Activated CD4-positive, alpha-beta T cell treated with anti-CD3 and anti-CD28 coated beads, Interleukin-2, amount 10 ng/mL, durations not matched to agents 7 days and 5 days (primary cell): ENCODE measurements at places on chromosomes 11 and 22.

DNA sequence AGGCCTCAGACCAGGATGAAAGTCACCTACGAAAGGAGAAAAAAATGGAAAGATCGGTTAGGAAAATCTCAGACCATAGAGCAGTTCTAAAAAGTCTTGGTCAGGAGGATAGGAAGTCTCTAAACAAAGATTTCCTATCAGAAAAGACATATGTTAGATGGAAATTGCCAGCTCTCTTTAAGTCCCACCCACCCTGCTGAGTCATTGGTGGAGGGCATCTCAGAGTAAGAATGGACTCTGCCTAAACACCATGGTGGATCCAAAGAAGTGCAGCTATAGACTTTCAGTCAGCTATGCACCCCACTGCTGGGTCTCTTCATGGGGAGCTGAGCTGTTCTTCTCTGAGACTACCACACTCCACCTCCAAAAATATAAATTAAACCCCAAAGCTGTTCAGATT, 3.7 kb downstream of the OR8B2 start:
- no peak overlapping the region for H3K27ac ChIP-seq
- DNase-seq = no peak
- no peaks in the 10 kb centered on the region for H3K27me3 ChIP-seq
- no peaks in the 10 kb centered on the region for H3K36me3 ChIP-seq
- H3K4me1 ChIP-seq = no peaks in the 10 kb centered on the region

- H3K27me3 ChIP-seq = no peaks in the 10 kb centered on the region
- H3K4me3 ChIP-seq = no peak overlapping the region
- no peak overlapping the region for H3K27ac ChIP-seq
- H3K36me3 ChIP-seq = peaks cover 17% of the 10 kb centered on the region
- no peaks in the 10 kb centered on the region for H3K4me1 ChIP-seq
Observed at GRCh38 chr11:76044750-76045320, 161.5 kb downstream of the WNT11 start.

- H3K4me3 ChIP-seq = no peak overlapping the region
- no peak overlapping the region for H3K27ac ChIP-seq
- peaks cover 10% of the 10 kb centered on the region for H3K36me3 ChIP-seq
- peaks cover 38% of the 10 kb centered on the region for H3K27me3 ChIP-seq
- H3K4me1 ChIP-seq = peaks cover 48% of the 10 kb centered on the region
Observed at GRCh38 chr11:119339589-119340334, 921 bp downstream of the C1QTNF5 start.

- H3K27ac ChIP-seq = no peak overlapping the region
- no peaks in the 10 kb centered on the region for H3K36me3 ChIP-seq
- no peak for DNase-seq
Observed at GRCh38 chr11:2518111-2518982, 73.5 kb downstream of the KCNQ1 start.

- H3K4me1 ChIP-seq = no peaks in the 10 kb centered on the region
- no peak overlapping the region for H3K27ac ChIP-seq
- no peak overlapping the region for H3K4me3 ChIP-seq
- peaks cover 17% of the 10 kb centered on the region for H3K27me3 ChIP-seq
Observed at GRCh38 chr11:102234779-102235439, 82.4 kb upstream of the BIRC3 start.

- no peaks in the 10 kb centered on the region for H3K27me3 ChIP-seq
- DNase-seq = no peak
- H3K4me3 ChIP-seq = no peak overlapping the region
- no peak overlapping the region for H3K27ac ChIP-seq
Observed at GRCh38 chr22:19916941-19917340, 24.6 kb upstream of the COMT start.

DNA sequence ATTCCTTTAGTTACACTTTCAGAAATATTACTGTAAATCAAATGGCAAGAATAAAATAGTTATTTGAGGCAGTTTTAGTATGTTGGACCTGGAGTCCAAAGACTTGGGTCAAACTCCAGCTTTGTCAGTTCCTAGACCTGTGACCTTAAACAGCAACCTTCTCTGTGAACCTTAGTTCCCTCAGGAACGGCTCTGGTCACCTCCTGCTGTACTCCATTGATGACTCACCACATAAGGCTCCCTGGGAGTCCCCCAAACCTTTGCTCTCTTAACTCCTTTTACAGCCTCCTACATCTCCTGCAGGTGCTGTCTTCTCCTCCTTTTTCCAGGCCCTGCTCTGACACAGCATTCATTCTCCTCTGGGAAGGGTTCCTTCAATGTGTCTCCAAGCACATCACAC, 29.1 kb downstream of the LIMK2 start:
- no peak overlapping the region for H3K4me3 ChIP-seq
- no peak for DNase-seq
- peaks cover 38% of the 10 kb centered on the region for H3K4me1 ChIP-seq
- peak overlapping the region; percentile 37 for H3K27ac ChIP-seq
- peaks cover 12% of the 10 kb centered on the region for H3K36me3 ChIP-seq
- H3K27me3 ChIP-seq = no peaks in the 10 kb centered on the region

DNA sequence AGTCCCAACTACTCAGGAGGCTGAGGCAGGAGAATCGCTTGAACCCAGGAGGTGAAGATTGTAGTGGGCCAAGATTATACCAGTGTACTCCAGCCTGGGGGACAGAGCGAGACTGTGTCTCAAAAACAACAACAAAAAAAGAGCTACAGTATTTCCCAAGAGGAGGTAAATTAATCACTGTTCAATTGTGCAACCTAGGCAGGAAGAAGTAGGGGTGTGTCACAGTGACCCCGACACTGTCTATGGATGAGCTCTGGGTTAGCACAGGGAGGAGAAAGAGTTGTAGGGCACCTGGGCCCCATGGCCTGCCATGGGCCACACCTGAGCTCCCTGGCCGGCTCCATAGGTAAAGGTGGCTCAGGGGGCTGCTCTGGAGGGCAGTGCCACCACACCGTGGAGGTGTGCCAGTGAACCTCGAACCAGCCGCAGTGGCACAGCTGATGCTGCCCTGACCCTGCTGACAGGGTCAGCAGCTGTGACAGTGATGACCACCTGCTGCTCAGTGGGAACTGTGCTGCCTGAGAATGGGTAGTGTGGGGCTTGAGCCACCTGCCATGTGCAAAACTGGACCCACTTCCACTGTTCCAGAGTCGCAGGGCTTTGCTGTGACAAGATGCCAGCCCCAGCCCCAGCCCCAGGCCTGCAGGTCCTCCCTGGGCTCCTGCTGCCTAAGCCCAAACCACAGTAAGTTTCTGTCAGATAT, 84.0 kb upstream of the PITPNB start:
- no peak for DNase-seq
- H3K27me3 ChIP-seq = no peaks in the 10 kb centered on the region
- H3K27ac ChIP-seq = no peak overlapping the region
- no peaks in the 10 kb centered on the region for H3K36me3 ChIP-seq
- H3K4me1 ChIP-seq = no peaks in the 10 kb centered on the region
- H3K4me3 ChIP-seq = no peak overlapping the region

DNA sequence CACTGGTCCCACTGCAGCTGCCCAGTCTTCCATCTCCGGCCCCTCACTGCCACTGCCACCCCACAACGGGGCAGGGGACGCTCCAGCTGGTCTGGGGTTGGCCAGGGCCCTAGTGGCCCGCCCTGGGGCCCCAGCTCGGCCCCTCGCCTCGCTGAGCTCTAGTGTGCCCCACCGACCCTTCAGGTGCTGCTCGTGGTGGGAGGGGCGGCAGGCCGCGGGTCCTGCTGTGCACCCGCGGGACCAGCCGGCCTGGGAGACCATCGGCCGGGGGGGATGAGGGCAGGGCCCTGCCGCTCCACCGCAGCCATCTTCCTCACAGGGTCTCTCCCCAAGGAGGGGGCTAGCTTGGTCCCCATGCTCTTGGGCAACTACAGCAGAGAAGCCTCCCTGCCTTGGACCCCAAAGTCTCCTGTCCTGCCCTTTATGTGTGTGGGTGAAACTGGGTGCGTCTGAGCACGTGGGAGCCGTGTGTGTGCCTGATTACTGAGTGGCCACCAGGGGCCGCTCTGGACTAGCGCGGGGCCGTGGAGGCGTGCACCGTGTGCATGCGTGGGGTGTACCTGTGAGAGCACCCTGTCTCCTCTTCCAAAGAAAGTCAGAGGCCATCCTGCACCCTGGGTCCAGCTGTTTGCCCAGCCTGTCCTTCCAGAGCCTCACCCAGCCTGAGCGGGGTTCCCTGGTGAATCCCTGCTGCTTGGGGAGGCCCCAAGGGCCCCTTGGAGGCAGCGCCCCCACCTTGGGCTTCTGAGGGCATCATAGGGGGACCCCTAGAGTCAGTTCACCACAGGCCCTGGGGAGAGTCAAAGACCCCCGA, 6.0 kb upstream of the ACR start:
- H3K27me3 ChIP-seq = no peaks in the 10 kb centered on the region
- H3K27ac ChIP-seq = no peak overlapping the region
- DNase-seq = peak; percentile 57
- H3K36me3 ChIP-seq = no peaks in the 10 kb centered on the region

DNA sequence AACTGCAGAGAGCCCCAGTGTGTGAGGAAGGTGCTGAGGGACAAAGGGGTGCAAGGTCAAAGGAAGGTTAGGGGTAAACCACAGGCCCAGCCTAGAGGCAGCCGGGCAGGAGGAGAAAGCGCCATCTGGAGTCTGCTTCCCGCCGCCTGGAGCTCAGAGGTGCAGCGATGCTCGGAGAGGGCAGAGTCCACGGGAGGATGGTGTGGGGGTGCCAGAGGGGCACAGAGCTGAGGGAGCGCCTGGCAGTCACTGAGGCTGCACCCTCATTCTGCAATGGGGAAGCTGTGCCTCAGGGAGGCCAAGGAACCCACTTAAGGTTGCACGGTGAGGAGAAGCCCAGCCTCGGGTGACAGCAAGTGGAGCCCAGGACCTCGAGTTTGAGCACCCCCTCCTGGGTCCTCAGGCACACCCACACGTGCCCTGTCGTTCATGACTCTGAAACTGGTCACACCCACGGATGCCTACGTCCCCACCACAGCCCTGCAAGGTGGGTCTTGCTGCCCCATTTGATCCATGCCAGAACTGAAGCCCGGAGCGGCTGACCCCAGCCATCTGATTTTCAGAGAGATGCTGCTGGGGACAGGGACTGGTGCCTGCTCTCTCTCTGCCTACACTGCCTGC, 1.6 kb downstream of the IL2RB start:
- peaks cover 34% of the 10 kb centered on the region for H3K36me3 ChIP-seq
- peaks cover 69% of the 10 kb centered on the region for H3K4me1 ChIP-seq
- H3K27me3 ChIP-seq = no peaks in the 10 kb centered on the region

DNA sequence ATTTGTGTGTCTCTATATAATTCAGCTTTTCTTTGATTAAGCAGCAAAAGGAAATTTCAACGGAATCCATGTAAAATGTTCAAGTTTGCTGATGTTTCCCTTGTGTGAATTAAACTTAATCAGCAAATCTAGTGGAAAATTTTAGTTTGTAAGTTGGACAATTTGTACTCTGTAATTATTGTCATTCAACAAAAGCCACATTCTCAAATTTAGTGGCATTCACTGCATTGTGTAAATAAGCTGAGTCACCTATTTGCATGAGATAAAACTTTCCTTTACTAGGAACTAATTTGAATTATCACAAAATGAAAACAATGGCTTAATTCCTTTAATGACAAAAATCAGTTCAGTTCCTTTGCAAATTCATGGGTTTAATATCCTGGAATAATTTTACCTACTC, 784.2 kb upstream of the CCDC179 start:
- H3K4me1 ChIP-seq = no peaks in the 10 kb centered on the region
- no peaks in the 10 kb centered on the region for H3K36me3 ChIP-seq
- no peaks in the 10 kb centered on the region for H3K27me3 ChIP-seq
- no peak overlapping the region for H3K4me3 ChIP-seq
- no peak overlapping the region for H3K27ac ChIP-seq

DNA sequence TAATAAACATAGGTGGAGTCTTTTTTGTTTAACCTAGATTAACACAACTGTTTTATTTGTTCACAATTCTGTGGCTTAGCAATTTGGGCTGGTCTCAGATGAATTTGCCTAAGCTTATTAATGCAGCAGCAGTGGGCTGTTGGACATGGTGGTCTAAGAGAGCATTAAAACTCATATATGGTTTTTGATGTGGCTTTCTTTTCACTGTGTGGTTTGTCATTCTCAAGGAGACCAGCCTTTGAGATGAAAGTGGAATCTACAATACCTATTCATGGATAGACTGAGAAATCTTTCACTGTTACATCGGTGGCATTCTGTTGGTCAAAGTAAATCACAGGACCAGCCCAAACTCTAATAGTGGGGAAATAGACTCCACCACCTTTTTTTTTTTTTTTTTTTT, 39.6 kb downstream of the CUL5 start:
- H3K27me3 ChIP-seq = no peaks in the 10 kb centered on the region
- peaks cover 25% of the 10 kb centered on the region for H3K36me3 ChIP-seq
- H3K4me3 ChIP-seq = no peak overlapping the region
- no peak overlapping the region for H3K27ac ChIP-seq
- peaks cover 6% of the 10 kb centered on the region for H3K4me1 ChIP-seq

DNA sequence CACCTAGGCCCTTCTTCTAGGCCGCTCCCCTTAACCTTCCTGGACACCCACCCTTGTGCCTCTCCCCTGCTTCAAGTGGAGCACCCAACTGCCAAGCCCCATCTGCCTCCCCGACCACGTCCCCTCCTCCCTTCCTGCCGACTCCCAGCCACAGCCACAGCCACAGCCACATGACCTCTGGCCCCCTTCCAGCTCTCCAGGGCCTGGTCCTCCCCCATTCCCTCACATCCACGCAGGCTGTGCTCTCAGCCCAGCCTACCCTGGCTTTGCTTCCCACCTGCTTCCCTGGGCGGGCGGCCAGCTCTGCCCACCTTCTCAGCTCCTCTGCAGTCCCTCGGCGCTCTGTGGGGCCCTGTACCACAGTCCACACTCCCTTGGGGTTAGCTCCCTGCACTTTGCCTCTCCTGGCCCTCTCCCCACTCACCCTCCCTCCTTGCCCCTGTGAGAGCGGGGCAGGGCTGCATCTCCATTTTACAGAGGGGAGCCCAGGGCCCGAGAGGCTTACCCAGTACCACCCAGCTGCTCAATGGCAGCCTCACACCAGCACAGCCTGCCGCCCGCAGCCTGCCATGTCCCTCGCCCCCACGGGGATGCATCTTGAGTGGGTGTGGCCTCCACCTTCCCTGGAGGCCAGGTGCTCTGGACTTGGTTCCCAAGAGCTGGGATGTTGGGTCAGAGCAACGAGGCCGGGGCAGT, 20.3 kb downstream of the PARVG start:
- H3K4me3 ChIP-seq = no peak overlapping the region
- DNase-seq = no peak
- peaks cover 27% of the 10 kb centered on the region for H3K4me1 ChIP-seq
- no peaks in the 10 kb centered on the region for H3K27me3 ChIP-seq
- H3K36me3 ChIP-seq = peaks cover 34% of the 10 kb centered on the region

GRCh38 chr11:118928101-118928869, 2.6 kb upstream of the BCL9L start:
- peak; percentile 94 for DNase-seq
- peaks cover 51% of the 10 kb centered on the region for H3K4me1 ChIP-seq
- H3K27ac ChIP-seq = peak overlapping the region; percentile 98

GRCh38 chr11:104061853-104062521, 25.5 kb downstream of the DDI1 start:
- no peaks in the 10 kb centered on the region for H3K4me1 ChIP-seq
- no peak for DNase-seq
- H3K36me3 ChIP-seq = no peaks in the 10 kb centered on the region
- no peak overlapping the region for H3K4me3 ChIP-seq

DNA sequence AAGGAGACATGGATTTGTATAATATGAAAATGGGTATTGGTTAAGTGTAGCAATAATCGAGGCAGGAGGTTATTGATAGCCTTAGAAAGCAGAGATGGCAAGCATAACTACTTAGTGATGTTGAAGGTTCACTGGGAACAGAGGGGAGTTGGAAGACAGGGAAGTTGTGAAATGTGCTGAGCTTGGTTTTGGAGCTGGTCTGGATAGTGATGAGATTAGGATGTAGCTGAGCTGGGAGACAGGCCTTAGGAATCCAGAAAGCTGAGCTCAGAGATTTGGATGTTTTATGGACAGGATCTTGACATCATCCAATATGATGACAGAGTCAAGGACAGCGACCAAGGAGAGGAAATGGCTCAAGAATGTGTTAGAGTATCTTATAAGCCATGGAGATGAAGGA, 113.1 kb downstream of the ARHGAP42 start:
- no peak overlapping the region for H3K27ac ChIP-seq
- no peak for DNase-seq
- no peaks in the 10 kb centered on the region for H3K36me3 ChIP-seq
- H3K4me1 ChIP-seq = no peaks in the 10 kb centered on the region
